ENCODE measurements at places on chromosomes 6 and 20.

- no peak for DNase-seq
Observed at GRCh38 chr6:12264671-12265070, 25.5 kb upstream of the EDN1 start.

DNA sequence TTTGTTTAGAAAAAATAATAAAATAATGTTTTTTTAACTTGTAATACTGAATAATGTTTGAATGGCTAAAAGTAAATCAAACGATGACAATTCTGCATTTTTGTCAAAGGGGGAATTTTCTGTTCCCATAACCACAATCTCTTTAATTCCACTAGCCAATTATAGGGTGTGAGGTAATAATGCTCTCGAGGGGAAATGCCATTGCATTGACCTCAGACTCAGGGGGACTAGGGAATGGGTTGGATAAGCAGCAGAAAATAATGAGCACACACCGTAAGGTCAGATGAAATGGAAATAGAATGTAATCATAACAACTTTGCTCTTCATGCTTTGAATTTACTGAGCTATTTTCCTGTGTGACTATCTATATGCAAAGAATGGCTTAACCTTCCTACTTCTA is 584.7 kb downstream of the RFPL4B start:
- DNase-seq = no peak

DNA sequence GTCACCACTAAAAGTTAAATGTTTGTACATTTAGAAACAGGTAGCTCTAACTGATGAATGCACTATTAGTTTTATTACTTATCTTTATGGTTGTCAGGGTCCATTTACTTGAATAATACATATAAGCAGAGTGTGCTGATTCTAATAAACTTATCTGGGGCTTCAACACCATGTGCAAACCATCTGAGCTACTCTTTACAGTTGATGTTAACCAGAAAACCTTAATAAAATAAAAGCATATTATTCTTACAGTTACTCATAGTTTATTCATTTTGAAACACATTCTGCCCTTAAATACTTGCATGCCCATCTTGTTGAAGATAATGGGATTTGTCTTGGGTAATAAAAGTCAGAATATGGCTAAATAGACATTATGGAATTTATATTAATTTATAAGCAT is 1042.2 kb downstream of the EPHA7 start:
- no peak for DNase-seq

GRCh38 chr6:13113981-13114593 is 214.2 kb downstream of the TBC1D7 start:
- no peak for DNase-seq

- no peak for DNase-seq
Observed at GRCh38 chr6:160692369-160692959, 9.6 kb upstream of the PLG start.

GRCh38 chr6:111157412-111157811 is 70.1 kb downstream of the SLC16A10 start:
- DNase-seq = no peak

GRCh38 chr20:22611636-22612035 is 27.3 kb upstream of the FOXA2 start:
- DNase-seq = no peak

- DNase-seq = no peak
Observed at GRCh38 chr6:43516367-43516696, 394 bp downstream of the YIPF3 start.

DNA sequence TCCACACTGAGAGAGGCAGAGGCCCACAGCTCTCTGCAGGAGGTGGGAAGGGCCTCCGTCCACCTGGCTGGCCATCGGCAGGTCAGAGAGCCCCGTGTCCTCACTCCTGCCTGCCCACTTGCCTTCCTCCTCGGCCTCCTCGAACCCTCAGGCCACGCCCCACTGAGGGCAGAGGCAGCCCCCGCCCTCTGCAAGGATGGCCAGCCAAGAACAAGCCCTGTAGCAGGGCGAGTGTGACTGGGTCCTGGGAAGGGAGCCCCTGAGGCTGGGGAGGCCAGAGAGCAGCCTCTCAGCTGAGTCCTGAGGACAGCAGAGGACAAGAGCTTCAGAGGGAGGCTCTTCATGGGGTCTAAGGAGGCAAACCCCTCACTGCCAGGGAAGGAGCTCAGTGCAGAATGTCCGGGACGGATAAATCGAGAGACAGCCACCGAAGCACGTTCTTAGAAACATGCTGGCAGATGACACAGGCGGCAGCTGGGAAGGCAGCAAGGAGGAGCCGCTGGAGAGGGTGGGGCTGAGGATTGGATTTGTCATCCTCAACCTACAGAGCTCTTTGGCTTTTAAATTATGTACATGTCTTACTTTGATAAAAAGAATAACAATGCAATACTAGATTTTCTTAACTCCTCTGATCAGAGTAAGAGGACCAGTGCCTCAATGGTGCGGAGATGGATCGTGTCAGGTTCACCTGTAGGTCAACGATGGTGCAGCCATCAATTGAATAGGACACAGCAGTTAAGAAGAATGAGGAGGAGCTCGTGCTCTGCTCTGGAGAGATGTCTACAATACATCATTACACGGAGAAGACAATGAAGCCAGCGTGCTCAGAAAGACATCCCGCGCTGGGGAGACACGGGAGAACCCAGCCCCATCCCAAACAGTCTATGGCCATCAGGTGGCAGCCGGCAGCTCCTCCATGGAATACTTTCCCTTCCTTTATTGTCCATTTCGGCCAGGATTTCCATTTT is 53.0 kb downstream of the GNAS-AS1 start:
- no peak for DNase-seq

- no peak for DNase-seq
Observed at GRCh38 chr6:164547076-164547475, 762.3 kb downstream of the C6orf118 start.

DNA sequence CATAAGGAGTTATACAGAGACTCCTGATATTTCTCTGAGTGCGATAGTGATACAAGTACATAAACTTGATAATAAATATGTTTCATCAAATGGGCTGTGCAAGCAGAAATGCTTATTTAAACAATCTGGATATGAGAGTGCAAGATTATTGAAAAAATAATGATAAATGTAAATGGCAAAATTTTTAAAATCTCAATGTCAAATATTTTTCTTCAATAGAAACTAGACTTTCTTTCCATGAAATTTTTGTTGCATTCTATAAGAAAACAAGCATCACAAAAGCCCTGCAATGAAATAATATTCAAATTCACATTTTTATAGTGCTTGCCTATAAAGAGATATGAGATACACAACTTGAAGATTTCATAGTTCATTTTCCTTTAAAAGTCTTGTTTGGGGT is 2.7 kb downstream of the PACRG start:
- no peak for DNase-seq

GRCh38 chr6:56146086-56146485 is 101.3 kb downstream of the COL21A1 start:
- no peak for DNase-seq

DNA sequence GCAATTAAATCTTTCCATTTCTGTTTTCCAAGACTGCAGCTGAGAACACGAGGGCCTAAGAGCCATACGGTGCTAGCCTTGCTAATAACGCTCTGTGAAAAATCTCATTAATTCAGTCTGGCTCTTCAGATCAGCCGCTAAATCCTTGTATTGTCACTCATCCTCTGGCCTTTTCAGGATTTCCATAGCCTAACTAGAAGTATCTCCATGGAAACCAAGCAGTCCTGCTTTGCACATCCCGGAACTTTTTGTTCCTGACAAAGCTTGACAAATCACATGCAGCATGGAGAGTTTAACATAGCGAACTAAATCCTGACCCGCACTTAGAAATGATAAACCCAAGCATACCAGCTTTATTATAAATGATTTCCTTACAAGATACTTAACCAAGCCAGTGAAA is 383.7 kb downstream of the CD83 start:
- peak; percentile 4 for DNase-seq

- DNase-seq = no peak
Observed at GRCh38 chr6:83852528-83853177, 507 bp upstream of the RIPPLY2 start.

DNA sequence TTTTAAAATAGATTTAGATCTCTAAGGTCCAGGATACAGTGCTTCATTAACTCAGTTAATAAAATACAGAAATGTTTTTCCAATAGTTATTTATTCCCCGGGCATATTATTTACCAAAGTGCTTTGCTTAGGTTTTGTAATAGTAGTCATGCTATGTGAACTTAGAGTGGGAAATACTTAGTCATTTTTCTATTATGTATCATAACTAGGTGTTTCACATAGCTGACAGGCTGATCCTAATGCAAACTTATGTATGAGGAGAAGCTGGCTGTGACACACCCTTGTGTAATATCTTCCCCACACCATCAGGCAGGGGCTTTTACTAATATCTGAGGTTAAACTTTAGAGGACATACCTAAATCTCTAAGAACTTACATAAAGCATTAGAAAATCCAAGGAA is 277.7 kb upstream of the RIMS1 start:
- no peak for DNase-seq

- no peak for DNase-seq
Observed at GRCh38 chr20:38209054-38209675, 44.1 kb upstream of the TGM2 start.

- DNase-seq = no peak
Observed at GRCh38 chr6:75842732-75843131, 93.7 kb downstream of the MYO6 start.

Measured in neural crest cell (in vitro differentiated cells).